Calu3 (cell line): ENCODE measurements at places on chromosomes 3 and 15. TPM values are rescaled to one million over a fixed set of nuclear protein-coding genes. Genes with fewer than 3 reads are reported as not detected.

GRCh38 chr15:65904301-65904700 is 35.0 kb downstream of the RAB11A start:
- no peak for DNase-seq

DNA sequence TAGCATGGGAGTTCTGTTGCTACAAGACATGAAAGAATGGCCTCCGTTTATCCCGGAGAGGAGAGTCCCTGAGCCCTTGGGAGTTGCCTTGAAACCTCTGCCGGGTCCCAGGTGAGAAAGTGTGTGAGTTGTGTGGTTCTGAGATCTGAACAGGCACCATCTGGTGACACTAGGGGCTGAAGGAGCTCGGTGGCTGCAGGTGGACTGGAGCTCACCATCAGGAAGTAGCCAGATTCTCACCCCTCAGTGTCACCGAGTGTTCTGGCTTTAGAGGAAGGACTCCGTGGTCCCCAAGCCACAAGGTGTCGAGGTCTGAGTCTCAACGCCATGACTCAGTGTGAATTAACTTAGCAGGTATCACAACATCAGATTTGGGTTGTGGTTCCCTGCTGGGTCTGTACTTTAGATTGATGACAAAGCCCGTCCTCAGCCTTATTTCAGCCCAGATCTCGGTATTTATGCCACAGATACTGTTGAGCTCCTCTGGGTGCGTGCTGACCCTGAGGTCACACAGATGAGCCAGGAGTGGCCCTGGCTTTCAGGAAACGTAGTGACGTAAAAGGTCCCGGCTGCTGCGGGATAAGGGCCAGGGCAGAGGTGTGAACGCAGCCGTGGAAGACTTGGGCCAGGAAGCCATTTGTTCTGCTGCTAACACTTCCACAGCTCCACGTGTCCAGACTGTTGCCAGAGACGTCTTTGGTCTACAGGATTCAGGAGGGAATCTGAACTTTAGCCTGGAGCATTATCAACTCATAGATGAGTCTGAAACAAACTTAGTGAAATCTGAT is 54.4 kb downstream of the PGPEP1L start:
- DNase-seq, result no peak

The CYP8B1 gene
- total RNA-seq, result not detected in 2 replicates

The LSMEM2 gene
- 0.32 TPM in 1 of 2 replicates, not detected in the other for total RNA-seq

DNA sequence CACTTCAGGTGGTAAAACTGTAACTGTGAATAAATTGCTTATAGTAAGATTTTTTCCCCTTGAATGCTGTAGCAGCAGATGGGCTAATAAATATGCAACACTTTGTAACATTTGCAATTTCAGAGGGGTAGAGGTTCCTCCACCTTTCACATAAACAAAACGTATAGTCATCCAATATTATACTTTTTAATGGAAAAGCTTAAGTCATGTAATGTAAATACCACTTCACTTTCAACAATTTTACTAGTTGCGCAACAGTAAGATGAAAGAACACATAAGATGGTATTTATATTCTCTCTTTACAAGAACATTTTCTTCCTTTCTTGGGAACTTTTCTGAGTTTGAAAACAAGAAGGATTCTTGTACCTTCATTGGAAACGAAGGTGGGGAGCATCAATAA is 56.6 kb upstream of the FAM3D start:
- DNase-seq, result no peak

The C15orf40 gene
- total RNA-seq, result 34.0 and 40.7 TPM in 2 replicates

DNA sequence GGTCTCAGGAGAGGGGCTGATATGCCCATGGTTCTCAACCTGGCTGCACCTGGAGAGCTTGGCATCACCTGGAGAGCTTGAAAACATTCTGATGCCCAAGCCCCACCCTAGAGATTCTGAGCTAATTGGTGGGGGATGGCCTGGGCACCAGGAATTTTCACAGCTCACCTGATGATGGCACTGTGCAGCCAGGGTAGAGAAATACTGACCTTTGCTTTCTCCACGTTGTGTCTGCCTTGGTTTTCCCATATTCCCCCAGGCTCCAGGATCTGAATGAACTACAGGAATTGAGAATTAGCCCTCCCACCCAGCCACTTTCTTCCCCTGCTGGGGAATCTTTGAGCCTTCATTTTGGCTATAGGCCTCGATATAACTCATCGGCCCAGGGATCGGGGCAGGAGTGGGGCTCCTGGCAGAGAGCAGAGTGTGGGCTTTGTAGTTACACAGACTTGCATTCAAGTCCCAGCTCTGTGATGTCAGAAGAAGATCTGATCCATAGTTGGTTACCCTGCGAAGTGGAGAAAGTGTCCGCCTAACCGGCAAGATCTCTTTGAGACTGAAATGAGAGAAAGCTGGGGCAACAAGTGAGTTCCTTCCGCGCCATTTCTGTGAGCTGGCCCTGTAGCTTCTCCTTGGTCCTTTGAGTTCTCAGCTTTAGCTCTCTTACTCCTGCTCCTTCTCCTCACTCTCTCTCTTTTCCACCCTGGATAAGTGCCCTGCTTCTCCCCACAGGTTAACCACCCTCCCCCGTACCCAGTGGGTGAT is 33.1 kb upstream of the UBE2Q2 start:
- DNase-seq, result peak; percentile 60

The CCDC33 gene
- total RNA-seq, result 2.1 and 2.7 TPM in 2 replicates

DNA sequence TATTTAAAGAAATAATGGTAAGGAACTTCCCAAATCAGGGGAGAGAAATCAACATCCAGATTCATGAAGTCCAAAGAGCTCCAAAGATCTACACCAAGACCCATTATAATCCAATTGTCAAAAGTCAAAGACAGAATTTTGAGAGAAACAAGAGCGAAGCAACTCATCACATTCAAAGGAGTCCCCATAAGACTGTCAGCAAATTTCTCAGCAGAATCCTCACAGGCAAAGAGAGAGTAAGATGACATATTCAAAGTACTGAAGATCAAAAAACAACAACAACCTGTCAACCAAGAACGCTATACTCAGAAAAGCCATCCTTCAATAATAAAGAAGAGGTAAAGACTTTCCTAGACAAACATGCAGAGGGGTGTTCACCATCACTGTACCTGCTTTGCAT is 342.1 kb downstream of the TIGIT start:
- DNase-seq, result no peak

The MME gene
- 12.8 and 14.4 TPM in 2 replicates for total RNA-seq

DNA sequence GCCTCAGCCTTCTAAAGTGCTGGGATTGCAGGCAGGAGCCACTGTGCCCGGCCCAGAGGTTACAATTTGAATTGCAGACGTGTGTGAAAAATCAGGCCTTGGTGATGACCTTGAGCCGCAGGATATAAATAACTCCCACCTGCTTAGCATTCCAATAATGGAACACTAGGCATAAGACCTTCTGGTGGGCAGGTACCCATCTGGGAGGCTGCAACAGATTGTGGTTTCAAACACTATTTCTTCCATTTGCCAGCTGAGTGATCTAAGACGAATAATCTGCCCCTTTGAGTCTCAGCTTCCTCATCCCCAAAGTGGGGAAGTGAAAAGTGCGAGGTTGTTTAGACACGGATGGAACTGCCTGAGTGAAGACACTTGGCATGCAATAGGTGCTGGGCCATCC is 47.7 kb upstream of the HERC1 start:
- no peak for DNase-seq

GRCh38 chr3:124347418-124347817 is 355.5 kb upstream of the ROPN1 start:
- DNase-seq, result no peak

- DNase-seq, result no peak
Measured at GRCh38 chr15:83087576-83087975, 19.9 kb upstream of the TM6SF1 start.

GRCh38 chr3:87101861-87102625 is 111.1 kb upstream of the VGLL3 start:
- no peak for DNase-seq

The SPESP1 gene
- total RNA-seq, result not detected in 2 replicates

DNA sequence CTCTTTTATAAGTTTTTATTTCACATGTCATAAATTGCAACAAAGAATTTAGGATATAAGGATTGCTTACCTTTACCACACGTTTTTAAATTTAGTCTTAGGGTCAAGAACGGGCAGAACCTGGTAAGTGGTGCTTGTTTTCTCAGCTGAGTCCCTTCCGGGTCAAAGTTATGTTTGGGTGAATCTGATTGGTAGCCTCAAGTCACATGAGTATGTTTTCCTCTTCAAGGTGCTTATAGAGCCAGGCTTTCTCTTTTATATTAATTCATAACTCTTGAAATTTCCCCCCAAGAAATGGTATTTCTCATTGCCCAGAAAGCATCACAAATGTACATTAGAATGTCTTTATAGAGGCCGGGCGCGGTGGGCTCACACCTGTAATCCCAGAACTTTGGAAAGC is 415.7 kb upstream of the ROBO2 start:
- DNase-seq, result no peak

GRCh38 chr3:149247929-149248691 is 26.5 kb upstream of the CP start:
- DNase-seq, result peak; percentile 25

GRCh38 chr3:187946163-187946691 is 201.0 kb upstream of the BCL6 start:
- DNase-seq, result no peak

- DNase-seq, result no peak
Measured at GRCh38 chr3:48141604-48142137, 46.5 kb downstream of the CDC25A start.

GRCh38 chr3:45455040-45455439 is 66.7 kb downstream of the LARS2 start:
- no peak for DNase-seq

DNA sequence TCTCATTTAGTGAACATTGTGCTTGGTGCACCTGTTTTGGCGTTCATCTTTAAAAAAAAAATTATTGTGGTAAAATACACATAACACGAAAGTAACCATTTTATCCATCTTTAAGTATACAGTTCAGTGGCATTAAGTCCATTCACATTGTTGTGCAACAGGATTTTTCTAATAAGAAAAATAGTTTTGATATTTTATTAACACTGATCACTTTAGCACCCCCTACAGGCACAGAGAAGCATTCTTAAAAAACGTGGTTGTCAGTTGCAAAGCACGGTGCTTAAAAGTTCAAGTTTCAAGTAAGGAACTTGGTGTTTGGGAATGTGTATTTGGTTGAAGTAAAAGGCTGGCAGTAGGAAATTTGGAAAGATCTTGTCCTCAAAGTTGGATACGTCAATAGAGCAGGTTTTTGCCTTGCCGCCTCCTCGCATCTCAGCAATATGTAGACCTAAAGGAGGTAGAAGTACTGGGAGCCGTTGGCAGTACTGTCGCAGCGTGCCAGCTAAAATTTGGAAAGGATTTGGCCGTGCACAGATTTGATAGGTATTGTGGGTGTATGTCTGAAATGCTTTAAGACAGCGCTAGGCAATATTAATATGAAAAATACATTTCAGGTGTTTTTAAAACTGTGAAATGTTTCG is 110.4 kb downstream of the LRRC28 start:
- DNase-seq, result no peak

The GPR149 gene
- total RNA-seq, result not detected in 2 replicates

- DNase-seq, result no peak
Measured at GRCh38 chr3:180036092-180036670, 556 bp downstream of the PEX5L start.

DNA sequence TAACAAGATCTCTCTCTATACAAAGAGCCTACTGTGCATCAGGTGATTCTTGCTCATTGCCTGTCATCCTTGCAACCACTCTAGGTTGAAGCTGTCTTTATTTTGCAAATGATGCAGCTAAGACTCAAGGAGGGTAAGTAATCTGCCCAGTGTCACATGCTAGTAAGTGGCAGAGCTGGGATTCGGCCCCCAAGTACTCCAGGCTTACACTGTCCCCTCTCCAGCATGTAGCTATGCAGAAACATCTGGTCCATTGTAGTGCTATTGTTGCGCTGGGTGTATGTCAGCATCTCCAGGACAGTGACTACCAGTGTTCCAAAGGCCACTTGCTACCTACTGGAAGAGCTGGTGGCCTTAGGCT is 248.9 kb downstream of the SLCO3A1 start:
- DNase-seq, result no peak

The SYNM gene
- total RNA-seq, result 7.8 and 9.4 TPM in 2 replicates

The GCNT3 gene
- 11.6 and 15.4 TPM in 2 replicates for total RNA-seq

DNA sequence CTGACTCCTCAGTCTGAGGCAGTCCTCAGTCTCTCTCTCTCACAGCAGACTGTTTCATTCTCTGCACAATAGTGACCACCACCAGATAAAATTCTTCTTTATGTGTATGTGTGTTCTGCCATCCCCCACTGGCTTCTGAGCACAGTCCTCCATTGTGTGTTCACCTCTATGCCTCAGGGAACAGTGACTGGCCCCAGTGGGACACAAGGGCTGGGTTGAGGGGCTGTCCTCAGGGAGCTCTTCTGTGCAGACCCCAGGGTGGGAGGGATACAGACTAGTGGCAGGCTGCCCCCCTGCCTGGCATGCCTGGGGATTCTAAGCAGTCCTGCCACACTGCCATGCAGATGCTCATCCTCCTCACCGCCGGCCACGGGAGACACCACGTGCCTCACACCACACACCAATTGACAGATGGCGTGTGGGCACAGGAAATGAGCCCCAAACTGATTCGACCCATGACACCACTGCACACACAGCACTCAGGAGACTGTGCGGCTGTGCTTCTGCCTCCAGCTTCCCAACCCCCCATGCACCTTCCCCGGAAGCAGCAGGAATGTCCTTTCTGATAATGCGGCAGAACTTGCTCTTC is 237.6 kb upstream of the CHRNA7 start:
- no peak for DNase-seq

The MYH15 gene
- total RNA-seq, result 0.35 and 0.64 TPM in 2 replicates

The PPP1R14D gene
- 0.51 and 1.7 TPM in 2 replicates for total RNA-seq

GRCh38 chr15:31065824-31066223 is 35.7 kb downstream of the TRPM1 start:
- no peak for DNase-seq

The TMEM39A gene
- 48.6 and 54.3 TPM in 2 replicates for total RNA-seq

DNA sequence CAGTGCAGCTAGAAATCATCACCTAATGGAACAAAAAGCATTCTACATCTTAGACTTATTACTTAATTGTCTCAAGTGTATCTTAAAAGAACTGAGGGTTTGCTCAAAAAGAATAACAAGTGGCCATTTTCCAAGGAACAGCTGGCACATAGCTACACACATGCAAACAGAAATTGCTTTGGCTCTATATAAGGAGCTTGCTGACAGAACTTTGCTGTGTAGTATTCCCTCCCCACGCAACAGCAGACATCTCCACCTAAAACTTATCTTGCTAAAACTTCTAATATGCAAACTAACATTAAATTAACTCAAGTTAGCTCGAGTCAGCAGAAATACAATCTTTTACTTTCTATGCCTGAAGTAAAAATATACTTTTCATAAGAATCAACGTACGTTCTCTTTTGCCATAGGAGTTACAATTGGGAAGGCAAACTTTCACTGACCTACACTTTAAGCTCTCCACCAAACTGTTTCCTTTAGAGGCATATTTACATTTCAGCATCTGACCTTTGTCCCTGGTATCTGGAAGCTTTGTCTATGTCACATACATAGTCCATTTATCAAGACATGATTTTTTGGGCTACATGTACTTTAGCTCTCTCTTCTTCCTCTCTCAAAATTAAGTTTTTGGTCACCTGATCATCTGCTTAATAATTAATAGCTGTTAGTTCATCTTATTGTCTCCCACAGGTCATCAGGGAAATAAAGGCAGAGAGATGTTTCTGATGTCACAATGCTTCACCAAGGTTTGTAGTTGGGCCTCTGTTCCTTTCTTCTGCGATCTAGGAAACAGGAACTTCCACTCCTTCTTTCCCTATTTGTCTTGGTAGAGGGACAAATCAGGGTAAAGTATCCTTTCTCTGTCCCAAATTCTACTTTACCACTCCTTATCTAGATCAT is 163.4 kb upstream of the AGTR1 start:
- no peak for DNase-seq

The POPDC2 gene
- total RNA-seq, result 0.80 and 1.0 TPM in 2 replicates

The FBXW12 gene
- total RNA-seq, result not detected in 2 replicates
